GM04503 (cell line): ENCODE measurements at places on chromosomes 12 and 14.

GRCh38 chr14:103973354-103973753 is 31.0 kb upstream of the RD3L start:
- no peak for DNase-seq

DNA sequence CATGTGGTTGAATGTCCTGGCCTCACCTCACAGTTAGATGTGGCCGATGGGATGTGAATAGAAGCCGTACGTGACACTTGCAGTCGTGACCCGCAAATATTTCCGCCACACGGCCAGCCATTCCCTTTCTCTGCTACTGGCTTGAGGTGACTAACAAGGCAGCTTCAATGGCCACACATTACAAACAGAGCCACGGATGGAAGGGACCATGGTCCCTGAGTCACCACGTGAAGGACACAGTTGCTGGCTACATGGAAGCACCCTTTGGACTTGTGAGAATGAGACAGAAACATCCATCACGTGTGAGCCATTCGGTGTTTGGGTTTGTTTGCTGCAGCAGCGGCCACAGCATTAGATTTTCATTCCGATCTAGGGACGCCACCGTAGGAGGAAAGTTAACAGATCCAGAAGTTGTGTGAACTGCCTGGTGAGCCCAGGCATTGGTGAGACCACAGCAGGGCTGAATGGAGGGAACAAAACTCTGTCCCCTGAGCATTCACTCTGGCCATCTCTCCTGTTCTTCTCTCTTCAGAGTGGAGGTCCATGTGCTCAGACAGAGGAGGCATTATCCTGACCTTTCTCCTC is 33.5 kb upstream of the ADGRD1 start:
- no peak for DNase-seq

DNA sequence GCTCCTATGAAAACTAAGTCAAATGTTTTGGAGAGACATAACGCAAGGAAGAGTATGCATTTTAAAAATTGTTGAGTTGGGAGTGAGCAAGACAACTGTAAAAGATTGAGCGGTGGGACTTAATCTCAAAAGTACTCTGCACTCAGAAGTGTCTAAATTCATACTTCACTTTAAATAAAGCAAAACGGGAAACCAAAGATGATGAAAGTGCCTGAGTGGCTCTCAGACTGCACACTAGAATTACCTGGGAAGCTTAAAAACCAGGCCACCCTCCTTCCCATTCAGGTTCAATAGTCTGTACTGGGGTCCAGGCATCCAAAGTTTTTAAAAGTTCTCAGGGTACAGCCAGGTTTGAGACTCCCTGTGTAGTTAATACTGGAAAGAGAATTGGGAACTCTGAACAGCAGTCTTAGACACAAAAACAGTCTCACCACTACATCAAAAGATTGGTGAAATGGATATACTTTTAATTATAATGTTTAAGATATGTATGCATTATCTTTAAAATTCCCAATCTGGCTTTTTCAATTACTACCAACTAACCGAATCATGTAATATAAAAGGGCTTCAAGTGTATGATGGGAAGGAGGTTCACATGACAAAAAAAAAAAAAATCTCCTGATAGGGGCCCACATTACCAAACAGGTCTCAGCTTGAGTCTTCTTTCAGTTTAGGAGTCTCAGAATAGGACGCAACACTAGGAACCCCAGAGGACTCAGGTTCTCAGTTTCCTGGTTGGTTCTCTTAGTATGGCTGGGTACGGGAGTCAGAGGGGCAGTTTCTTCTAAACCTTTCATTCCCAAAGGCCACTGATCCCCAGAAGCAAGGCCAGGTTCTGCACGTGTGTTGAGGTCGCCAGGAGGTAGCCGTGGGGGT is 1.0 kb downstream of the HOMEZ start:
- DNase-seq: no peak

GRCh38 chr14:102185360-102185759 is 45.7 kb downstream of the WDR20 start:
- no peak for DNase-seq

- no peak for DNase-seq
These were observed 103.8 kb upstream of the ETV6 start for GRCh38 chr12:11545484-11546330.

- no peak for DNase-seq
These were observed 47.6 kb upstream of the OVCH1 start for GRCh38 chr12:29545102-29545467.

DNA sequence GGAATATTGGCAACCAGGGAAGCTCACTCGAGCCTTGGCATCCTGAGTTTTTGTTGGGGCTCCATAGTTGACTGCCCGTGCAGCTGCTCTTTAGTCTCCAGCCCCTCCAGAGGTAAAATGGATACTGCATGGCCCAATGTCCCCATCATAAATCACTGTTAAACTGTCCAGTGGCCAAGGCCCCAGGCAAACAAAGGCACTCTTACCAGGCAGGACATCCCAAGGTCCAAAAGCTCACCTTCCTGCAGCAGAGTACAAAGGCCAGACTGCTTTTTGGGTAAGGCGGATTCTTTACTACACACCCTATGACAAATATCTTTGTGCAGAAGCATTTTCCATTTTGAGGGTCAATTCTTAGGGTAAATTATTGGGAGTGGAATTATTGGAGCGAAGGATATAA is 81.1 kb downstream of the GPATCH2L start:
- no peak for DNase-seq

- DNase-seq: no peak
These were observed 246.7 kb upstream of the G2E3 start for GRCh38 chr14:30312214-30312613.

- DNase-seq: no peak
These were observed 156.5 kb upstream of the MYL2 start for GRCh38 chr12:111076611-111077451.

GRCh38 chr14:81324011-81324410 is 76.1 kb downstream of the STON2 start:
- DNase-seq: no peak

DNA sequence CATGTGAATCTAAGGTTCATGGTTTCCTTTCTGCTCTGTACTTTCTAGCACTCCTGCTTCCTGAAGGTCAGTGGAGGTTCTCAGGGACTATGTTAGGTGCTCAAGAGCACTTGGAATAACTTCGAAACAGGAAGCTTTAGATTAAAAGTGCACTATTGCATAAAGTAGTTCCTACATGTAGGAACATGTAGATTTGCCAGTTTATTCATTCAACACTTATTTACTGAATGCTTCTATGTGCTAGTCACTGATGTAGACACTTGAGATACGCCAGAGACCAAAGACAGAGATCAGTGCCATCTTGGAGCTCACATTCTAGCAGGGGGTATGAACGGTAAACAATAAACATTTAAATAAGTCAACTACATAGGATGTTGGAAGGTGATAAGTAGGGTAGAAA is 87.7 kb downstream of the DHRS2 start:
- no peak for DNase-seq

- DNase-seq: no peak
These were observed 28.6 kb upstream of the NRXN3 start for GRCh38 chr14:78141590-78141989.

- DNase-seq: no peak
These were observed 41.6 kb downstream of the CNTN1 start for GRCh38 chr12:40733871-40734270.

DNA sequence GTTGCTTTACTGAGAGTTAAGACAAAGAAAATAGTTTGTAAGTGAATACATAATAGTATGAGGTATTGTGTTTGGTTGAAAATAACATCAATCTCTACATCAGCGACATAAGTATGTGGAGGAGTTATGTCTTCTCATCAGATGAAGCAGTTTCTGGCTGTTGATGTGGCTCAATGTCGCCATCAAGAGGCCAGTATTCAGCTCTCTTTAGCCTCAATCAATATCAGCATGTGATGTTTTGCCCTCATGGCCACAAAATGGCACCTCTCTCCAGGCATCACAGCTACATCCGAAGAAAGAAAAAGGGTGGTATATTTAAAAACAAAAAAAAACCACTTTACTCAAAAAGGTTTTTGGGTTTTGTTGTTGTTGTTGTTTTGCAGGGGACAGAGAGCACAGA is 302.3 kb upstream of the TMEM132C start:
- no peak for DNase-seq

DNA sequence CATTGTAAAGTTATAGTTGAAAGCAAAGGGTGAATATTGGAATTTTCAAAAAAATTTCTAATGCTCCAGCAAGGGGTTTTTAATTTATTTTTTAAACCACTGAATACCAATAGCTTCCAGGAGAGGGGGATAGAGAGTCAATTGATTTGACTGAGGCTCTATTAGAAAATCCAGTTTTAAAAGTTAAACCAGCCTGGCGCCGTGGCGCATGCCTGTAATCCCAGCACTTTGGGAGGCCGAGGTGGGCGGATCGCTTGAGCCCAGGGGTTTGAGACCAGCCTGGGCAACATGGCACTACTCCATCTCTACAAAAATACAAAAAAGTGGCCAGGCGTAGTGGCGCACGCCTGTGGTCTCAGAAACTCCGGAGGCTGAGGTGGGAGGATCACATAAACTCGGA is 150.1 kb downstream of the SLC38A4 start:
- DNase-seq: no peak

- DNase-seq: no peak
These were observed 18.7 kb downstream of the IQSEC3 start for GRCh38 chr12:85191-85666.

GRCh38 chr14:44736326-44736725 is 225.4 kb downstream of the KLHL28 start:
- no peak for DNase-seq

GRCh38 chr12:69739287-69740191 is 879 bp downstream of the RAB3IP start:
- DNase-seq: no peak

GRCh38 chr12:59041241-59042121 is 121.2 kb upstream of the LRIG3 start:
- DNase-seq: peak; percentile 93

DNA sequence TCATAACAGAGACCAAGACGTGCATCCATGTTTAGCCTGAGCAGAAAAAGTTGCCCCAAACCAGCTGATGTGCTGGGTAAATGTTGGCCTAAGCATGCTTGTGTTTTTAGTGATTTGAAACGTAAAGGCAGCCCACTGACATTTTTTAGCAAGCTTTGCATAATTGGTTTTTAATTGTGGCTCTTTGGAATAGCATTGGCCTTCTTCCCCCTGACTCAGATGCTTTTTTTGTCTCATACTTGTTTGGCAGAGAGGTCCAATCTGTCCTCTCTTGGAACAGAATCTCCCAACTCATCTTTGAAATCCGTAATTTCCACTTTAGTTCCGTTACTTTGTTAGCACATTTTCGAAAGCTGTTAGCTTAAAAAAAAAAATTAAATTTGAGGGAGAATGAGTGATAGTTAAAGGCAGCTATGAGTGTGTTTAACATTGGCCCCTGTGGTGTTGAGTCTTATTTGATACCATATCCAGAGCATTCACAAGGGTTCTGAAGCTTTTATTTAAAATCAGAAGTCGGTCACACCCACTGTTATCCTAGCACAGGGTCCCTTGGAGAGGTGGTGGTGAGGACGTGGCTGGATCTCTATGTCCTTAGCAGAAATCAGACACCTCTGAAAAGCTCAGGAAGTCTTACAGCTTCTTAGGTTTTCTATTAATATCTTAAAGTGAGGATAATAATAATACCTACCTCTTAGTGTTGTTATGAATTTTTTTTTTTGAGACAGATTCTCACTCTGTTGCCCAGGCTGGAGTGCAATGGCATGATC is 15.6 kb downstream of the JDP2 start:
- DNase-seq: no peak

DNA sequence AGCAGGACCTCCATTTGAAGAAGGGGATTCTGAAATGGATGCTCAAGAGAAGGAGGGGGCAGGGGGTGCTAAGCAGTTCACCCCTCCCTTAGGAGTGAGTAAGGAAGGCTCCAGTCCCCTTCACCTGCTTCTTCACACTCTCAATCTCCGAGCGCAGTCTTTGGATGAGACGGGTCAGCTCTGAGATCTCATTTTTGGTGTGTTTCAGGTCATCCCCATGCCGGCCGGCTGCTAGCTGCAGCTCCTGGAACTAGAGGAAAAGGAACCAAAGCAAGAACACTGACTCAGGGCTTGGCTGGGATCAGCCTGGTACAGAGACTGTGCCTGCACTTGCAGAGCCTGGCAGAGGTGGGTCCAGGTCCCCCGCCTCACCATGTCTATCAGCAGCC is 7.3 kb downstream of the KRT73 start:
- no peak for DNase-seq

DNA sequence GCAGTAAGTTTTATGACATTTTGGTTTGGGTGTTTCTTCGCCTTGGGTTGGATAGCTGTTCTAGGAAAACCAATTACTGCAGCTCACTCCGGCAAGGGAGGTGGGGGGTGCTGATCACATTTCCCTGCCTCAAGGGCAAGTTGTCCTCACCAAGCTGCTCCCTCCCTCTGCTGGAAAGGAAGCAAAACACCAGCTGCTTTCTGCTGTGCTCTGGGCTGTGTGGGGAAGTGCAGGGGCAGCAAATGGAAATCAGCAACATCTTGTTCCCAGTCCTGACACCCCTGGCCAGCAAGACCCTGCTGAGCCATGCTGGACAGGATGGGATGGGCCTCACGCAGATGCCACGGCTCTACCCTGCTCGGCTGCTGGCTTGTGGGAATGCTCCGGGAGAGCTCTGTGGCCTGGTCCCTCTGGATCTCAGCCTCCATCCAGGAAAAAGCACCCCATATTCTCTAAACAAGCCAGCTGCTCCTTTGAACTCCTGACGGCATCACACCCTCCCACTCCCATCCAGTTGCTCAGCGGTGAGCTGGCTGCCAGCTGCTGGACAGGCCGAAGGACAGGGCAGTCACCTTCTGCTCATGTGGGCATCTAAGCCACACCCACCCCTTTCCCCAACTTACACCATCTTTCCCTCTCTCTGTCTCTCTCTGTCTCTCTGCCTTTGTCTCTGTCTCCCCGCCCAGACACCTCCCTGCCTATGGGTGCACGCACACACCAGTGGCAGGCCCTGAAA is 52.4 kb upstream of the EIF5 start:
- DNase-seq: no peak

DNA sequence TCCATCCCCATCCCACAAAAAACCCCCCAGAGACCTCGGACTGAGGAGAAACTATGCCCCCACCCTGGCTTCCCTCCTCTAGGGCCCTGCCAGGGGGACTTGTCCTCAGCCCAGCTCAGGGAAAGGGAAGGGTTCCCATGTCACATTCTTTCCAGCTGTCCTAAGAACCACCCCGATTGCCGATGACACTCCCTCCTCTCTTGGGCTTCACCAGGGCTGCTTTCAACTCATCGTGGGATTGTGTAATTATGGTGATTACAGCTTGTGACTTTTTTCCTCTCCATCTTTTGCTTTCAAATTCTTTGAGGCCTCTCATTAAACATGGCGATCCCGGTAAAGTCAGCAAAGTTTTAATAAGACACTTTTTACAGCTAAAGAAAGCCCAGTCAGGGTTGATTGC is 344.0 kb downstream of the DPF3 start:
- no peak for DNase-seq

- DNase-seq: no peak
These were observed 264.9 kb downstream of the C12orf75 start for GRCh38 chr12:105595440-105595839.

DNA sequence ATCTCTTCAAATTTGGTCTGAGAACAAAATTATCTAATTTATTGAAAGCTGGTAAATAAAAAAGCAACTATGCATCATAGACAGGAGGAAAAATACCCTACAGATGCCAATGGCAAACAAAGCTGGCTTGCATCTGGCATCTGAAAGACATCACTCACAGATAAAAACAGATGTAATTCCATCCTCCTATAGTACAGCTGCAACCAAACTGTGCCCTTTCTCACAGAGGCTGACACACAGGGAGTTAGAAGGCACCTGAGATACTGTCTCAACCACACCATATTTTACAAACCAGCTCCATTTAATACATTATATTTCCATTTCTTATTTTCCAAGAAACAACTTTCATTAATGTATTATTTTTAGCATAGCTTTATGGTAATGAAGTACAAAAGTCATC is 39.4 kb downstream of the DUSP16 start:
- no peak for DNase-seq

- no peak for DNase-seq
These were observed 996 bp downstream of the SSPN start for GRCh38 chr12:26196421-26196716.
